ENCODE measurements at places on chromosomes 3 and 15.
A peak's percentile ranks its signal among the peaks of the same experiment; 100 is the strongest.

DNA sequence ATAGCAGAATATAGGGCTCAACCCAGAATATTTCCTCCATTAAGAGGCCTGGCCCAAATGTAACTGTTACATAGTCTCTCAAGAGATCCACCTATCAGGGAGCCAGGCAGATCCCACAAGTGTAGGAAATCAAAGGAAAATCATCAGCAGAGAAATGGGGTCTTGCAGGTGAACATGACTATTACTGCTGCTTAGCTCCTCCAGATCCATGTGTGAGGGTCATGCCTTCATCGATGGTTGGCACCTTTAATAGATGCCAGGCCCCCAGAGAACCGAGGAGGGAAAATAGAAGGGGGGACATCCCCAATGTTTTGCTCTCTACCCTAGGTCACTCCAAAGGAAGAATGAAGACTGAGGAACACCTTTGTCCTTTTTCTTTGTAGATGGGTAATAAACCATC, 1029.9 kb upstream of the CADM2 start:
- DNase-seq: no peak

- peak; percentile 69 for DNase-seq
Observed at GRCh38 chr15:39299486-39300267, 281.2 kb upstream of the THBS1 start.

DNA sequence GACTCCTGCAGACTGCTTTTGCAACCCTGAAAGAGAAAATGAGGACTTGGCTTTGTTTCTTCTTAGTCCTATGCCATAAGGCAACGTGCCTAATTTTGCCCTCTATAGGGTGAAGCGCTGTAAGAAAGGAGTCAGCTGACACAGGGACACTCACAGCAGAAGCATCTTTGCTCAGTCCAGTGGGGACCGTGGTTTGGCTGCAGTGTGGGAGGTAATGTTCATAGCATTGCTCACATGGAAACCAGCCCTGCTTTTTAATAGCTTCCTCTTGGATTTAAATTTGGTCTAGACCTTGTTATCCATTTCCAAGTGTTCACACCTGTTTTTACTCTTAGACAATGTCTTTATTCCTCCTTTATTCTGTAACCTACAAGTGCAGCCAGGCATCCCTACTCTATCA, 1032.1 kb downstream of the NTRK3 start:
- no peak for DNase-seq

- DNase-seq: no peak
Observed at GRCh38 chr3:128113817-128114794, 9.5 kb downstream of the RUVBL1 start.

DNA sequence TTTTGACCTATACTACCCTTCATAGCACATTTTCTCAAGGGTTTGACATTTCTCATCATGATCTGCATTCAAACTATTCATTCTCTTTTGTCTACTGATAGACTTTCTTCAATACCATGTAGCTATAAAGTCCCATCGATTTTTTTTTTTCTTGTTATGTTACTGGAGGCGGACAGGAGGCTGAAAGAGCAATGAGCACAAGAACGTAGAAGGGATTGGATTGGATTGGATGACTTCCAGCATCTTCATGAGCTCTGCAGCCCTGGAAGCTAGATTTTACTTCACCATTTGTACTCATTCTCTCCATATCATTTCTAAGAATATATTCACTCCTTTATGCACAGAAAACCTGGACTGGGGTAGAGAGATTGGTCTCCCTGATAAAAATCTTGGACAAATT, 43.2 kb downstream of the DUT start:
- DNase-seq: no peak

GRCh38 chr15:88454867-88455810, 12.0 kb downstream of the MRPL46 start:
- DNase-seq: no peak

DNA sequence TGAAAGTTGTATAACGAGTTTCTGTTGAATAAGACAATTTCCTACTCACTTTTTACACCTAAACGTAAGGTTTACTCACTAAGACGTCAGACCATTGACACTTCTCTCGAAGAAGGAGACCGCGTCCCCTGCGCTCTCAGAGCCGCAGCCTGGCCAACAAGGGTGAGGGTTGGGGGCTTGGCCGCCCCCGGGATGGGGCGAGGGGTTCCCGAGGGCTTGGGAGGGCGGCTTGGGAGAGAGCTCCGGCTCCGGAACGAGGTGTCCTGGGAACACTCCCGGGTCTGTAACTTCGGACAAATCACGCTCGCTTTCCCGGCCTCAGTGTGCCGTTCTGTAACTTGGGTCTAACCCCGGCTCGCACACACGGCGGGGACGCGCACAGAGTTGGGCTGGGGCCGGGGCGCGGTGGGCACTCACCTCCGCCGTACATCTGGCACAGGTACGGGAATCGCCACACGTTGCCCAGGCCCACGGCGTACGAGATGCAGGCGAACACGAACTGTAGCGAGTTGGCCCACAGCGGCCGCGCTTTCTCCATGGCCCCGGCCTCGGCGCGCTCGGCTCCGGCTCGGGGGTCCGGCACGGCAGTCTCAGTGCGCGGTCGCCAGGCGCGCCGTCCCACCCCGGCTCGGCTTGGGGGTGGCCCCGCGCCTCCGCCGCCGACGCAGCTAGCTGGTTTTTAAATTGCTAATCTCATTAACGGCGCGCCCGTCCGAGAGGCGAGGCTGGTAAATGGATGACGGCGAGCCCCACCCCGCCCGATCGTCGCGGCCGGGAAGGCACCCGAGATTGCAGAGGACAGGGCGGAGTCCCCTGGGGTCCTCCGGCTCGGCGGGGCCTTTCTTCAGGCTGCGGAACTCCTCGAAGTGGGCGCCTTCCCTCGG, at the start of gene SLC6A20:
Gene SLC6A20, minus strand, starts transcription at position 655 of the 884 bp plus-strand sequence. Its CDS starts 117 bp downstream, at position 538.
- no peak for DNase-seq

- peak; percentile 52 for DNase-seq
Observed at GRCh38 chr3:124760601-124761000, 30.3 kb downstream of the UMPS start.

DNA sequence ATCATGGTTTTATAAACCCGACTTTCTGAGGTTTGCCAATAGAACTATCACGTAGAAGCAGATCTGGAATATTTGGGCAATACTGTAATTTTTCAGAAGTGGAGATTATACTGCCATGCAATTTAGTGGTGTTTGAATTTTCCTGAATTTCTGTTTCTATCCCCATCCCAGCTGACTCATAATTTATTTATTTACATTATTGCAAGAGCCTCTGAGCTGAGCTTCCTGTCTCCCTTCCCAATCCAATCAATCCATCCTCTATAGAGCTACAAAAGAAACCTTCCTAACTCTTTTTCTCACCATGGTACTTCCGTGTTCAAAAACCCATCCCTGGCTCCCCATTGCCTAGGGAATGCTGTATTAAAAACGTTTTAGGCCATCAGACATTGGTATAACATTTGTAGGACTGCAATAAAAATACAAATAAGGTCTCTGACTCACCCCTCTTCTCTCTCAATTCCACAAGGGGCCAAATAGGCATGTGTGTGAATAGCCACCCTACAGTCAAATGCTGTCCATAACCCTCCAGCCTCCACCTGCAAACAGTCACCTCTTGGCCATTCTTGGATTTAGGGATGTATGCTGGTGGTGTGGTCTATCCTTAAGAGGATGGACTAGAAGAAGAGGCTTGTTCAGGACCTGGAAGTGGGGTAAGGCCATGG, 190.7 kb downstream of the CD47 start:
- DNase-seq: no peak

DNA sequence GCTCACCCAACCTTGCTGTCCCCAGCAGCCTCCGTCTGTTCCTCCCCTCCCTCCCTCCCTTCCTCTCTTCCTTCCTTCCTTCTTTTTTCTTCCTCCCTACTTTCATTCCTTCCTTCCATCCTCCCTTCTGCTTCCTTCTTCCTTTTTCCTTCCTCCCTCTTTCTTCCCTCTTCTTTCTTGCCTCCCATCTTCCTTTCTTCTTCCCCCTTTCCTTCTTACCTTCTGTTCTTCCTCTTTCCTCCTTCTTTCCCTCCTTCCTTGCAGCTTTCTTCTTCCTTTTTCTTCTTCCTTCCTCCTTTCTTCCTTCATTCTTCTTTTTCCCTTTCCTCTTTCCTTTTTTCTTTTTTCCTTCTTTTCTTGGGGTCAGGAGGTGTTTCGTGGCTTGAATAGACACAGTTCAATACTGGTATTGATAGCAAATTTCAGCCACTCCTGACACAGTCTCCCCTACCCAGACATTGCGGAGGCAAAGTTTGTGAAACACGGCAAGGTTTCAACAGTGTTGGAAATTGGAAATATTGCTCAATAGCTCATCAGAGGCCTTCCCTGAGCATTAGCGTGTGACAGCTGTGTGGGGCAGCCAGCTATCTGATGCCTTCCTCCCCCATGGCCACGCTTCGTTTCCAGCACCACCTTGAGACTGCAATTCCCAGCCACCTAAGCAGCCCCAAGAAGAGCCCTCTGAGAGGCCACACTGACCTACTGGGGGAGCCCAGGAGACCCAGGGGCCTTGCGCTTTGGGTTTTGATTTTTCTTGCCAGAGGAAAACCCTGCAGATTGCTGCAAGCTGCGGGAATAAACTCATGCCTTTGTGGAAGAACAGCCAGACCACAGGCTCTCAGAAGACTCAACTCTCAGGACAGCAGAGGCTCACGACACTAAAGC, 82.2 kb downstream of the KLF15 start:
- no peak for DNase-seq

DNA sequence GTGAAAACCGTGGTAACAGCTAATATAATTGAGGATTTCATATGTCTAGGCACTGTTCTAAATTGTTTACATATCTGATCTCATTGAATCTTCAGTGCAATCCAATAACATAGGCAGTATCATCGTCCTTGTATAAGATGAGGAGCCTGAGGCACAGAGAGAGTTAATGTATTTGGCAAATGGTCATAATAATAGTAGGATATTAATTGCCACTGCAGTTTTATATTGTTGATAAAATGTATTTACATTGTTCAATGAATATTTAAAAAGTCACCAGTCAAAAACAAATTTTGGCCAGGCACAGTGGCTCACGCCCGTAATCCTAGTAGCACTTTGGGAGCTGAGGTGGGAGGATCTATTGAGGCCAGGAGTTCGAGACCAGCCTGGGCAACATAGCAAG, 88.5 kb downstream of the EEFSEC start:
- no peak for DNase-seq

DNA sequence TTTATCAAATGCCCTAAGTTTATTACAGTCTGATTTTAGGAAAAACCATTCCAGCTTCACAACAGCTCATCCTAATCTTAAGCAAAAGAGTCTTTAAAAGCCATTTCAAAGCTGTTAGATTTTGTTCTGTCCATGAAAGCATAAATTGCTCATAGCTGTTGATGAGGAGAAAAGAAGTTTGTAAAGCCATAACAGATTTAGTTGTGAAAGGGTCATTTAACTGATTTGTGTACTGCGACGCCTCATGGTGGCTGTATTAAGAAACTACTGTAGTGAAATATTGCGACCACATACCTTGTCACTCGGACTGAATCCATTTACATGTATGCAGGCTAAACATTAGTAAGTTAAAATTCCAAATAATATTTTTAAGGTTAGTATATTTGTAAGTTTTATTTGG, 20.9 kb downstream of the BBX start:
- DNase-seq: no peak

DNA sequence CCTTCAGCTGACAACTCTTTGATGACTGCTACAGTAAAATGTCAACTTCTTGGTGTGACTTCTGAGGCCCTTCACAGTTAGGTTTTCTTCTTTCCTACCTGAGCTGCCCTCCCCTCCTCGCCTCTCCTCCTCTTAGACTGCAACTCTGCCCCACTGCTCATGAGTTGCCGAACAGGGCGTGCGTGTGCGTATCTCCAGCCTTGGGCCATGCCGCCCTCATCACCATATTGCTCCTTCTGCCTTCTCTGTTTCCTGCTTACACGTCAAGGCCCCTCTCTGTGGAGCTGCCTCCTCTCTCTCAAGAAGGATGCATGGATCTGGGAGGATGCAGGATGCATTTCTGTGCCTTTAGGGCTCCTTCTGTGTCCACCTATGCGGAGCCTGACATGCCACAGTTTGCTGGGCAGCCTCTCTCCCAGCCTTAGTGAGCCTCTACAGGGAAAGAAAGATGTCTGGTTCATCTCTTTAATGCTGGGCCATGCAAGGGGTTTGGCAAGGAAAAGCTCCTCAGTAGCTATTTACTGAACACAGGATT, 205.9 kb downstream of the RPLP1 start:
- DNase-seq: no peak

DNA sequence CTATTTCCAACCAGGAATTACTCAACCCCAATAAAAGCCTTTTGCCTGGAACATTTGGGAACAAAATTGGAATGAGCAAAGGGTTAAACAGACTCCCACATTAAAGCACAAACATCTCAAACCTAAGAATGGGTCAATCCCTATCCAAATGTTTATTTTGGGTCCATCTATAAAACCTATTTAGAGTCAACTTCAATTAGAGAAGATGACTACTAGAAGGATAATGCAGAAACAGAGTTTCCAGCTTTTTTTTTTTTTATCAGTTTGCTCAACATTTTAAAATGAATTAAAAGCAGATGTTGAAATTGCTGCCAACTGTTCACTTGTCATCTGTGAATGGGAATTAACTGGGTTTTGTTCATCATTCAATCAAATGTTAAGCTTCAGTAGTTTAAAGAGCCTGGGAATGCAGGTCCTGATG, 4.1 kb upstream of the TBC1D23 start:
- peak; percentile 56 for DNase-seq

GRCh38 chr15:78315686-78316282, 16.4 kb upstream of the SKIC8 start:
- no peak for DNase-seq

GRCh38 chr3:133295944-133296917, 103.6 kb upstream of the BFSP2 start:
- no peak for DNase-seq

DNA sequence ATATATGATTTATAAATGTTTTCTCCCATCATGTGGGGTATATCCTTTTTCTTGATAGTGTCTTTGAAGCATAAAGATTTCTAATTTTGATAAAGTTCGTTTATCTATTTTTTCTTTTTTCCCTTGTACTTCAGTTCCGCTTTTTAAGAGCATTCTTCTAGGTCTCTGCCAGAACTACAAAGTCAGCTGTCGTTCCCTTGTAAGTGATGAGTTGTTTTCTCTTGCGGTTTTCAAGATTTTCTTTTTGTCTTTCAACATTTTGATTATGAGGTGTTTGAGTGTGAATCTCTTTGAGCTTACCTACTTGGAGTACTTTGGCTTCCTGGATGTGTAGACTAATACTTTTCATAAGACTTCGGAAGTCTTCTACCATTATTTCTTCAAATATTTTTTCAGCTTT, 9.3 kb upstream of the PRICKLE2 start:
- DNase-seq: no peak

GRCh38 chr3:116678853-116679252, 30.7 kb upstream of the TUSC7 start:
- DNase-seq: no peak

DNA sequence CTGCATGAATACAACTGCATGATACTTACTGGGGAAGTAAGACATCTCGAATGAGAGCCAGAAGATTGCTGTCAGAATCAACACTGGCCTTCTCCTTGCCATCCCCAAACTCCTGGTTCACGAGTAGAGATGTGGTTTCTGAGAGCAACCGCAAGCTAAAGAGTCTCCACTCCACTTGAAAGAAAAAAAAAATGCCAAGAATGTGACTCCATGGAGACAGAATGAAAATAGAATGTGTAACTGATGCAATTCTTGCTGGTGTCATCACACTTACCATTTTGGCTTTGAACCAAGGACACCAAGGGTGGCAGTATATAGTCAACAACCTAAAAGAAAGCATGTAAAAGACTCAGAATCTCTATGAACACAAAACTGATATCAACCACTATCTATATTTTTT, 280.4 kb downstream of the ULK4 start:
- DNase-seq: peak; percentile 94

- DNase-seq: peak; percentile 38
Observed at GRCh38 chr15:35657679-35658311, 111.8 kb upstream of the DPH6 start.

- no peak for DNase-seq
Observed at GRCh38 chr15:99436542-99437314, 129.1 kb upstream of the MEF2A start.

GRCh38 chr15:39202641-39203040, 378.2 kb upstream of the THBS1 start:
- DNase-seq: no peak
